ENCODE measurements at places on chromosomes 5 and 9.

GRCh38 chr9:137621131-137621757 lies 2.4 kb downstream of the EHMT1 start:
- no peak for DNase-seq

GRCh38 chr5:138095100-138095907 lies 11.5 kb downstream of the WNT8A start:
- DNase-seq: no peak

DNA sequence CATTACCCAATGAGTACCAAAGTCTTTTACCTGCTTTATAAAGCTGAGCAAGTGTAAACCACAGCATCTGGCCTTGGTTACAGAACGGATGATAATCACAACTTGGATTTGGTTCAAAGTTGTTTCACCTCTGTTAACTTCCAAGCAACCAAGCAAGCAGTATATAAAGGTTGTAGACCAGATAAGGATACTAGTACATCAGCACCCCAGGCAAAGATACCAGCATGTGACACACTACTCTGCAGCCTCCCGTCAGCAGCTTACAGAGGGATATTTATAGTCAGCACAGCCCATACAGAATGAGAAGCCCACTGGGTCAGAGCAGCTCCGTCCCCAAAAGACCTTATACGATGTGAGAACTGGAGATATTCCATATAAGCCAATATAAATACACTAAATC lies 193.3 kb downstream of the SMARCA2 start:
- no peak for DNase-seq

DNA sequence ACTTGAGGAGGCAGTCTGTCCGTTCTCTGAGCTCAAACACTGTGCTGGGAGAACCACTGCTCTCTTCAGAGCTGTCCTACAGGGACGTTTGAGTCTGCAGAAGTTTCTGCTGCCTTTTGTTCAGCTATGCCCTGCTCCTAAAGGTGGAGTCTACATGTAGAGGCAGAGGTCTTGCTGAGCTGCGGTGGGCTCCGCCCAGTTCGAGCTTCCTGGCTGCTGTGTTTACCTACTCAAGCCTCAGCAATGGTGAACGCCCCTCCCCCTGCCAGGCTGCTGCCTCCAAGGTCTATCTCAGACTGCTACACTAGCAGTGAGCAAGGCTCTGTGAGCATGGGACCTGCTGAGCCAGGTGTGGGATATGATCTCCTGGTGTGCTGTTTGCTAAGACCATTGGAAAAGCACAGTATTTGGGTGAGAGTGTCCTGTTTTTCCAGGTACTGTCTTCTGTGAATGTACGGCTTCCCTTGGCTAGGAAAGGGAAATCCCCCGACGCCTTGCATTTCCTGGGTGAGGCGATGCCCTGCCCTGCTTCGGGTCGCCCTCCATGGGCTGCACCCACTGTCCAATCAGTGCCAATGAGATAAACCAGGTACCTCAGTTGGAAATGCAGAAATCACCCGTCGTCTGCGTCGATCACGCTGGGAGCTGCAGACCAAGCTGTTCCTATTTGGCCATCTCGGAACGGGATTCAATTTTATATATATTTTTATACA lies 58.5 kb downstream of the CNTRL start:
- no peak for DNase-seq

DNA sequence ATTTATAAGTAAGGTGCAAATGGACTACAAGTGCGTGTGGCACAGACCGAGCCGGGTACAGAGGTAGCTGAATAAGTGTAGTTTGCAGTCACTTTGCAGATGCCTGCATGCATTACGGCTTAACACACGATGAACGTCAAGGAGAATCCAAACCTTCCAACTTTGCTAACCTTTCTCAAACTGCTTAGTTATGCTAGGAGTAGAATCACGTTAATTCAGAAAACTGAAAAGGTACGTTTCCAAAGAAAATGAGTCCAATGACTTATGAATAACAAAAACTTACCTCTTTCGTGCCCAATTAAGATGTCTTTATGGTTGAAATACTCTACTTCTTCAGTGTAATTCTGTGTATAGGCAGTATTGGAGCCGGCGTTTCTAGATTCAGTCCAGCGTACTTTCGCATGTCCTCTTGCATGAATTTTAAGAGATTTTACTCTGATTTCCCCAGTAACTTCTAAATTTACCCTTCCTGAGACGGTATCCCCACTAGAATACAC lies 539 bp downstream of the ARRDC3 start:
- no peak for DNase-seq

DNA sequence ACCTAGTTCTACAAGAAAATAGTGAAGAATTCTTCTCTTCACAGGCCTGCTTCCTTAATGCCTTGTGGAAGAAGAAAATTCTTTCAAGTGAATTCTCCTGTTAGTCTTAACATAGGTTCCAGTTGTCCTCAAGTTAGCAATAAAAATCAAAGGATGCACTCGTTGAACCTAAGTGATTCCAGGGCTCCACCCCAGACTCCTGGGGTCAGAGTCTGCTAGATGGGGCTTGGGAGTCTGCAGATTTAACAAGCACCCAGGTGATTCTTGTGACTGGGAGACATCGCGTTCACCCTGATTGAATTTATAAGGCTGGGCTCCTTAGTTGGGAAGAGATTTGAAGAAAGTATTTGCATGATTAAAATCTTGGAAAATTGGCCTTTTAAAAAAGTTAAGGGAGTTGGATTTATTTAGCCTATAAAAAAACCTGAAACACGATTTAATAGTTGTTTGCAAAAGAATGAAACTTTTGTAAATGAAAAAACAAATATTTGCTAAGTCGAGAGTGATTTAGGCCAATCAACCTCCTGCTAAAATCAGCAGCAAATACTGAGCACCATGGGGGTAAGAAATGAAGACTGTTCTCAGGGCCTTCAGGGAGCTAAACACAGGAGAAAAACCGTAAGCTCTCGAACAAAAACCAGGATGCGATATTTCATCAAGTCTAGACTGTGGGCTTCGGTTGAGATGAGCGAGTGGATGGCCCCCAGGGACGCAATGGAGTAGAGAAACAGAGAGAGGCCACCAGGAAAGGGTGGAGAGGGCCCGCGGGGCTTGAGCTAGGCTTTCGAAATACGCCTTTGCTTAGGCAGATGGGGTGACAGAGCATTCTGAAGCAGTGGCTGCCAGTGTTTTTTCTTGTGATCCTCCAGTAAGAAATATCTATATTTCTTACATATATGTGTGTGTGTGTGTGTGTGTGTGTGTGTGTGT lies 86.9 kb upstream of the TTC23L start:
- no peak for DNase-seq

- DNase-seq: no peak
These were observed 524 bp downstream of the MEGF10 start for GRCh38 chr5:127290946-127291693.

Data from substantia nigra (tissue), 51 donors.